Activated CD4-positive, alpha-beta memory T cell treated with anti-CD3 and anti-CD28 coated beads, Interleukin-2, amount 10 ng/mL, durations not matched to agents 7 days and 5 days (primary cell): ENCODE measurements at places on chromosomes 12 and 14.
A peak's percentile ranks its signal among the peaks of the same experiment; 100 is the strongest.

DNA sequence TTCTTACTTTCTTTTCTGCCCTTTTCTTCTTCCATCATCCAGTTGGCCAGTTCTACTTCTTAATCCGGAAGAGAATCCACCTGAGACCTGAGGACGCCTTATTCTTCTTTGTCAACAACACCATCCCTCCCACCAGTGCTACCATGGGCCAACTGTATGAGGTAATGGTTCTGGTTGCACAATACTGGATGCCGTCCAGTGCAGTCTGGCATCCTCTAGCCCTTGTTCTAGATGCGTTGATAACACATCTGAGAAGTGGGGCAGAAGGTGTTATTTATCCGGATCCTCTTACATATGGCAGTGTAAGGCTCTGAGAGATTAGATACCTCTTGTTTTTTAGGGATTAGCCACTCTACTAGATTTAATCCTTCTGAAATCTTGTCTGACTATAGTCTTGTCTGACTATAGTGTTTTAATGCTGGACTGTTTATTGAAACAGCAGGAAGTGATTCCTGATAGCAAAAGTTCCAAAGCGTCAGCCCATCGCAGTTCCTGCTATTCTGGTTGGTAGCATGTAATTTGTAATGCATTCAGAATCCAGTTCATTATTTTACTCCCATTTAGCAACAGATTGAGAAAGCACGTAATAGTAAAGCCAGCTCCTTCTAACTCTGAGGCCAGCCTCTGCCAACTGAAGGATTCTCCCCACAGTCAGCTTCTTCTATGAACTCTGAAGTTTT, 7.9 kb downstream of the GABARAPL1 start:
- no peak for DNase-seq

DNA sequence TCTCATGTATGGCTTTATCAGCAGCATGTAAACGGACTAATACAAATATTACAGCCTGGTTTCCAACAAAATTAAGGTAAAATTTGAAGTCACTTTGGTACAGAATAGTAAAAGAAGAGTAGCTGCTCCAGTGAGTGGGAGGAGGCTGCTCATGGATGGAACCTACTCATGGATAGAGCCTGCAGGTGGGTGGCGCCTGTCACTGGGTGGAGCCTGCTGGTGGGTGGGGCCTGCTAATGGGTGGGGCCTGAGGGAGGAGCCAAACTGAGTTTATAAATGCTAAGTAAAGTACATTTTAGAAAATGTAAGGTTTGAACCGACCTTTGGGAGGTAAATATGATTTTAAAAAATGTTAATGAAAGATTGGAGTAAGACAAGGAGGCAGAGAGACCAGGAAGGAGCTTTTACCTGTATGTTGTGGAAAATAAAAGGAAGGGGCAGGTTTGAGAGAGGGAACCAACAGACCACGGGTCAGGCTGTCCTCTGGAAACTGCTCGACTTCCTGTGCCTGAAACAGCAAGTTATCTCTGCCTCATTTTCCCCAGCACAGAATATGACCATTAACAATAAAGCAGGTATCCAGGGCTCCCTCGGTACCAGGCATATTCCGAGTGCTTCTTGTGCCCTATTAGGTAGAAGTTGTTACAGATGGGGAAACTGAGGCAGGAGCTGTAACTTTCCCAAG, 55.9 kb upstream of the SEL1L start:
- no peak for DNase-seq

GRCh38 chr12:57280211-57281062, 29.4 kb upstream of the STAC3 start:
- peak; percentile 76 for DNase-seq

GRCh38 chr12:113005762-113006161, 27.4 kb downstream of the OAS2 start:
- DNase-seq = no peak

DNA sequence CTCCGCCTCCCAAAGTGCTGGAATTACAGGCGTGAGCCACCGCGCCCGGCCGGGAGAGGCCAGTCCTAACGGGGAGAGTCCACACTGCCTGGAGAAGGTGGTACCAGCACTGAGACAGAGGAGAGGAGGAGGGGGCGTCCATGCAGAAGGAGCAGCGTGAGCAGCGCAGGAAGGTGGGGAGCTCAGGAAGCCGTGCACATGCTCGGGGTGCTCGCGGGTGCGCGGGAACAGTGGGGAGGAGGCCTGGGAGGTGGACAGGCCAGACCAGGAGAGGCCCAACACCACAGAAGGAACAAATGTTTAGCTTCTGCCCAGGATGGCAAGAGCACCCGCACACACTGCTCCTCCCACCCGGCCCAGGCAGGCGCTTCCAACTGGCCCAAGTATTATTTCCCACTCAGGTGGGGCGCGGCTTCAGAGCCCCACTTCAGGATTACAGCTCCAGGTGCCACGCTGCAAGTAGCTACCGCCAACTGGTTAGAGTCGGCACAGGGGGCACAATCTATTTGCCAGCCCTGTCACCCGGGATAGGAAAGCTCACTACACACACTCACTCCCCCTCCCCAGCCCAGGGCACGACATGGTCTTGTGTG, 80.8 kb upstream of the BCL11B start:
- no peak for DNase-seq

GRCh38 chr12:122022393-122023338, 982 bp downstream of the BCL7A start:
- DNase-seq = peak; percentile 43

GRCh38 chr14:20754308-20754707, 8.6 kb downstream of the EDDM3A start:
- DNase-seq = no peak

DNA sequence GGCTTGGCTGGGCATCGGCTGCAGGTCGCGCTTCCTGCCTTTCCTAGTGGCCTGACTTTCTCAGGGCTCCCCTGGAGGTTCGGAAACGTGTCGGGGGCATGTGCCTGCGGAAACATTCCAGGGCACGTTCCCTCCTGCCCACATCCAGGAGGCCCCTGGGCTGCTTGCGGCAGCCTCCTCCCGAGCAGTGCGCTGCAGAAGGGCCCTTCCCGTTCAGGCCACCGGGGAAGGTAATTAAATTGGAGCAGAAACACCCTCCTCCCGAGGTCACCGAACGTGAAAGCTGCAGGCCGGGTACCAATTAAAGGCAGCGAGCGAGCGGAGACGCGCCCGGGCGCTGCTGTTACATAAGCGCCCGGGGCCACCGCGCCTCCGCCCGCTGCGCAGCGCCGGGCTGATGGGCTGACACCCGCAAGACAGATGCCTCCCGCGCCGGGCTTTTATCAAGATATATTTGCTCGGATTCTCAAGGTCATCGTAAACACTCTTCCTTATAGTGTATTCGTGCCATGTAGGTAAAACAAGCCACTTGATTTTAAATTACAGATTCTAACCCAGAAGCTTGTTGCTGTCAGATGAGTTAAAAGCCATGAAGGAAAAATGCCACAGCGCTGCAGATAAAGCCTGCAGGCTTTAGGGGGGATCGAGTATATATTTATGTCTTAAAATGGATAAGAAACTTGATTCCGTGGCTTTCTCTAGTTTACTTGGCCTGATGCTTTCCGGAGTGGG, 31.4 kb downstream of the SSPN start:
- DNase-seq = no peak

DNA sequence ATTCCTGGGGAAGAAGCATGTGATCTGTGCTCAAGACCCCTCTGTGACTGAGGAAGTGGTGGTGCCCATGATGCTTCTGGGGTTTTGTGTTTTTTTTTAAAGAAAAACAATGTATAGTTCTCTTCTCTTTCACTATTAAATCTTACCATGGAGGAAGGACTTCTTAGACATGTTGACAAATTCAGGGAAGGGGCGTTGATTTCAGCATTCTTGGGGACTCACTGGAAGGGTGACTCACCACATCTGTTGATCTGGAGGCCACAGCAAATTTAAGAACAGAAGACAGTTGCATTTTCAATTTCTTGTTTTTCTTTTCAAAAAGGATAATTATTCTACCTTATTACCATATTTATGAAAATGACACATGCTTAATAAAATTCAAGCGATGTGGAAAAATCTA, 152.9 kb upstream of the RTL1 start:
- DNase-seq = no peak

DNA sequence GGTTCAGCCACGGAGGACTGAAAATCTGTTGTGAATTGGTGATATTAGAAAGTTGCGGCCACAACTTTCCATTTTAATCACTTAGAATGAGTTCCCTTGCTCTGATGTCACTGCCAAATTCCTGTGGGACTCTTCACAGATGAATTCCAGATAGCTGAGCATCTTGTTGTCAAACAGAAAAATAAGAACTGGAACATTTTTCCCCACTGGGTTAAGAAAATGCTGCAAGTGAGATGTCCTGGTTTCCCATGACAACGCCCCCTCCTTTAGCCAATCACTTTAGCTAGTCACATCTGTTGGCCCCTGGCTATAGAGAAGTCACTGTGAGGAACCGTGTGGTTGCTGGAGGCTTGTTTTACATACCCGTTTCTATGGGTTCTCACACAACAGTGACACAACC, 135.9 kb downstream of the KTN1 start:
- DNase-seq = no peak

GRCh38 chr12:3310271-3311026, 180.6 kb upstream of the PRMT8 start:
- DNase-seq = no peak

GRCh38 chr12:50720501-50720900, 43.4 kb upstream of the ATF1 start:
- DNase-seq = no peak

DNA sequence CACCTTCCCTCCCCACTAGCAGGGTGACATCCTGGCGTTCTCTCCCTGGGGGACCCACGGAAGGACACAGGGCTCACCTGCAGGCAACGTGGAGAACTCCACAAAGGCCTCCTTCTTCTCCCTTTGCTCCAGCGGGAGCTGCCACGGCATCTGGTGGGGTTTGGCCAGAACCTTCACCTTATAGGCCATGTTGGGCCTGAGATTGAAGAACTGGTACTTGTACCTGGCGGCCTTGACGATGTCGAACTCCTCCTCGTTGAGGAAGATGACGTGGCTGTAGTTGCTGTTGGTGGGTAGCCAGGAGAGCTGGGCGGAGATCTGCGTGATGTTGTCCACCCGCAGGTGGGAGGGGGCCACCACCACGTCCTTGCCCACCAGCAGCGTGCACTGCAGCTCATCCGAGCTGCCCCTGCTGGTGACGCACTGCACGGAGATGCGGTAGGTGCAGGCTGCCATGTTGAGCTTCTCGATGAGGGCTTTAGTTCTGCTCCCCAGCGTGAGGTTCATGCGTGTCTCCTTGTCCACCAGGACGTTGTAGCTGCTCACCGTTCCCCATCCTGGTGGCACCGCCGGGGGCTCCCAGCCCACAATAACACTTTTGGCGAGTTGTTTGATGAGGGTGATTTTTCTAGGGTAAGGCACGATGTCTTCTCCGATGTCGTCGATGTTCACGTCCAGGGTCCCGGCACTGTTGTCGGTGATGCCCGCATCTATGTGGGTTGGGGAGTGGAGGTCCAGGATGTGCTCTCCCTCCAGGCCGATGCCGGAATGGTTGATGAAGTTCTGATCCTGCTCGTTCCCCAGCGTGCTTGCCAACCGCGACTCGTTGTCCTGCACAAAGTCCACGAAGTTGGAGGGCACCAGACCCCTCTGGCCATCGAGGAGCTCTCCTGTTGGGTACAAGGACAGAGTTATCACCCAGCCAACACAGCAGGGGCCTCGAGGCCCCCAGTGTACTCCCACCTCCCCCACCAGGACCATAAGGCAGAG, 104.4 kb downstream of the PIWIL1 start:
- no peak for DNase-seq

GRCh38 chr12:22250762-22251161, 83.7 kb downstream of the ST8SIA1 start:
- DNase-seq = no peak
